ENCODE measurements at places on chromosomes 1 and 21.

- DNase-seq = no peak
Measured at GRCh38 chr1:157971769-157972168, 21.7 kb upstream of the KIRREL1 start.

DNA sequence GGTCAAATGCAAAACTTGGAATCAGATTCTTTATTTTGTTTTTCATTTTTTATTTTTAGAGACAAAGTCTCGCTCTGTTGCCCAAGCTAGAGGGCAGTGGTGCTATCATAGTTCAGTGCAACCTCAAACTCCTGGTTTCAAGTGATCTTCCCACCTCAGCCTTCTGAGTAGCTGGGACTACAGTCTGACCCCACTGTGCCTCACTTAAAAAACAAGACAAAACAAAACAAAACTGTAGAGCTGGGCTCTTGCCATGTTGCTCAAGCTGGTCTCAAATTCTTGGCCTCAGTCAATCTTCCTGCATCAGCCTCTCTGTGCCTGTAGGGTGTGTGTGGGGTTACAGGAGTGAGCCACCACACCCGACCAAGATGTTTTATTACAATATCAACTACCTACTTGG, 396.0 kb upstream of the USP24 start:
- DNase-seq = no peak

GRCh38 chr1:30801771-30802198, 44.2 kb upstream of the LAPTM5 start:
- peak; percentile 77 for DNase-seq

DNA sequence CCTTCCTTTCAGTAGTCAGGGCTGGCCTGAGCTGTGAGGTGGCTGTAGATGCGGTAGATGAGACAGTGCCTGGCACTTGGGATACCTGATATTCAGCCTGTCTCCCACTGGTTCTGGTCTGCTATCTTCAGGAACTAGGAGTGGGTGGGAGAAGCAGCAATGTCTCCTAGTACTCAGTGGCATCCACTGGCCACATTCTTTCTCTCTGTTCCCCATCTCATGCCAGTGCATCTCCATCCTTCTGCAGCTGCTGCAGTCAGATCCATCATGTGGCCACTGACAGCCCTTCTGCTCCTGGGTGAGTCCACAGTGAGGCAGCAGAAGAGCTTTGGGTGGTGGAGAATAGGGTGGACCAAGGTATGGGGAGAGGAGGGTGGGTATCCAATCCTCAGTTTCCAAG, 1.1 kb downstream of the FCRLB start:
- DNase-seq = no peak

DNA sequence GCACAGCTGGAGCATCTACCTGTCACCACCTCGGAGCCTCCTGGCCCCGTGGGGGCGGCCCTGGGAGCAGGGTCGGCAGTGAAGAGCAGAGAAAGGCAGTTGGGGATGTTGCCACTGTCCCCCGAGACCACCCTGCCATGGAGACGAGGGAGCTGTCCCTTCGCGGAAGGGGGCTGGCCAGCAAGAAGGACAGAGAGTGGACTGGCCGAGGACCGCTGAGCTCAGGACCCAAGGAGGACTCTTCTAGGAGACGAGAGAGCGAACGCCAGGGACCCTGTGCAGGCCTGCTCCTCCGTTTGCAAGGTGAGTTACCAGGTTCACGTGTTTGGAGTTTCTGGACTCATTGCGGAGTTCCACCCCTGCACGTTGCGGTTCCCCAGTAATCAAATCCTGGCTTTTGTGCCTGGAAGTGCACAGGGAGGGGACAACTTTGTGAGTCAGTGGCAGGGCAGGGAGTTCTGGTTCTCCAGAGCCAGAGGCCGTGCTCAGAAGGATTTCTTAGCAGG, 5.6 kb upstream of the POFUT2 start:
- no peak for DNase-seq

DNA sequence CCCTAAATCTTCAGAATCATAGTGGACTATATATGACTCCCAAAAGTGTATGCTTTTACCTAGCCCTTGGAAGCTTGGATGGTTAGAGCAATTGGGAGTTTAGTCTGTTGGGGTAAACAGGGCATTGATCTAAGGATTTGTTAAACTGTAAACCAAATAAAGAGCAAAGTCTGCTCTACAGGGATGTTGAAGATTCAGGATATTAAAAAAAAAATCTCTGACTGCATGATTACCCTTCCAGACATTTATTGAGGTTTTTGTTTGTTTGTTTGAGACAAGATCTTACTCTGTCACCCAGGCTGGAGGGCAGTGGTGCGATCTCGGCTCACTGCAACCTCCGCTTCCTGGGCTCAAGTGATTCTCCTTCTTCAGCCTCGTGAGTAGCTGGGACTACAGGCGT, 31.6 kb downstream of the PBX1 start:
- DNase-seq = no peak

- DNase-seq = no peak
Measured at GRCh38 chr1:228316589-228317387, 89.8 kb downstream of the TRIM11 start.

DNA sequence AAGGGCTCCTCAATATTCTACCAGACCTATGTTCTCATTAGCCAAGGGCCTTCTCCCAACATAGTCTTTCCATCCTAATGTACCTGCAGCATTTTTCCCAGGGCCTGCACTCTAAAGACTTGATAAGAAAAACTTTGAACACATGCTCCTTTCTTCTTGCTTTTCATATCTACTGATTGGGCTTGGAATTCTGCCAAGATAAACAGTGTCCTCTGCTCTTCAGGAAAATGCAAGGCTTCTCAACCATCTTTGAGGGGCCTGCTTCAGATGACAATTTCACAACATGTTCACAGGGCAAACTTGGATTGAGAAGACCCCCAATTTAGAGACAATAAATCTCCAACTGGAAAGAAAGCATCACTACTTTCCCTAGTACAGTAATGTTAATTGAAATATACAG, 25.8 kb upstream of the PPT1 start:
- DNase-seq = no peak

DNA sequence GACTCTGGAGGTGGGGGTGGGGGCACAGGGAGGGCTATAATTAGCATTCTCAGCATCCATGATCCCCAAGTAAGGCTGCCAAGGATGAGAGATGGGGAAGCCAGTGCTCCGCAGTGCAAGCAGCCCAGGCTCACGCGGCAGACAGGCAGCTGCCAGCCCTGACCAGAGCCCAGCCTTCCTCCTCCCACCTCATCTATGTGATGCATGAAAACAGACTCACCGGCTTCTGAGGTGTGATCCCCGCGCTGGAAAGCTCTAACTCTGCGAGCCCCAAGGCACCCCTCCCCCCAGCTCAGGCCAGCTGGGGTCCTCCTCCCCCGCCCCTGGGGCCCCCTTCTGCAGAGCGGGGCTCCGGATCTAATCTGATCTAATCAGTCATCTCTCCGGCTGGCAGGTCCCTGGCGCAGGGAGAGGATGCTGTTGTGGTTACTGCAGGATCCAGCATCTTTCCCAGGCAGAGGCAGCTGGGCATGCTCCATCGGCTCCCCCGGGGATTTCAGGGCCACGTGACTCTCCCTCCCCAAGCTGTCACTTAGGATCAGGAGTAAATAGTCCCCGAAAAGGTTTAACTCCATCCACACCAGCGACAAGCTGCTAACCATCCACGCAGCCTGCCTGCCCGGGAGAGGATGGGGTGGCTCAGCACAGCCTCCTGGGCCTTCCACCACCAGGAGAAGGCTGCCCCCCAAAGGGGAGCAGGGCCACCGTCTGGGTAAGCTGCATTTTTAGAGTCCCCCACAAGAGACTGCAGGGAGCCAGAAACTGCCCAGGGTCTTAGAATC, at the start of gene PLEKHA6:
TSS of gene PLEKHA6 (minus strand) at position 456 of the 782 bp plus-strand sequence. CDS start 86,202 bp downstream, outside the sequence.
- DNase-seq = no peak

- no peak for DNase-seq
Measured at GRCh38 chr1:175878775-175879174, 135.4 kb upstream of the TNR start.

DNA sequence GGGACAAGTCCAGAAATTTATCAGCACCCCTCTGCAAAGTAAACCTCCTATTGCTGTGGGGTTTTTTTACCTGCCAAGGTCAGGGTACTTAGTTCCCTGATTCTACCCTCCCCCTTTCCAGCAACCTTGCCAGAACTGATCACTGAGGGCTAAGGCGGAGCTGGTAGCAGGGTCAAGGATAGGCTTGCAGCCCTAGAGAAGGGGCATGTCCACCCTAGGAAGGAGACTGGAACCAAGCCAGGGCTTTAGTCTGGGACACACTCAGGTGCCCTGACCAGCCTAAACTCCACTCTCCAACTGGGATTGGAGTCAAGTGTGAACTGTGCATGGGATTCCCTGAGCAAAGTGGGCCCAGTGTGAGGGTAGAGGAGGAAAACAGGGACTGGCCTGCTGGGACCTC, 6.5 kb upstream of the SLC26A9 start:
- no peak for DNase-seq

DNA sequence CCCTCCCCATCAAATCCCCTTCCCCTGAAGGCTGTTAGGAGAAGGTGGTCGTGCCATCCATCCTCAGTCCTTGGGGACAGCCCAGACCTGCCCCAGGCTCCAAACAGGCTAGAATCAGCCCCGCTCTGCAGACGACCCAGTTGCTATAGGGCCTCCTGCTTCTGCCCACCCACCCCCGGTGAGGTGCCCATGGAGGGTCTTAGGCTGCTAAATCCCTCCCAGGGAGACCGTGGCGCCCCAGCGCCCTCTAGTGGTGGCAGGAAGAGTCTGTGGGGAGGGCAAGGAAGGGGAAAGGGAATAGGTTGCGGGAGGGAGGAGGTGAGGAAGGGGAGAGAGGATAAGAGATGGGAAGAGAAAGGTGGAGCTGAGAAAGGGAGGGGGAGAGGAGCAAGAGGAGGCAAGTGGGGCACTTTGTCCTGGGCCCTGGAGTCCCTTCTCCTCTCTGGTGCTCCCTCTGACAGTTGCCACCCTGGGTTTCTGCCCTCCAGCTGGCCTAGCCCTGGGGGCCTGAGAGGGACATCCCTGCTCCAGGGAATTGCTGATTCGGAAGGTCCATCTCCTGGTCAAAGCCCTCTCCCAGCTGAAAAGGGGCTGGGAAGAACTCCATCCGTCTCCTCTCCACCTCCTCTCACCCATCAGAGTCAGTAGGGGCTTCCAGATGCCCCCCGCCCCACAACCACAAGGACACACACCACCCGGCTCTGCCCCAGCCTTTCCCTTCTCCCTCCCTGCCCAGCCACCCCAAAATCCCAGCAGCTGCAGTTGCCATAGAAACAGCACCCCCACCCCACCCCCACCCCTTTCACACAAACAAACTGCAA, 55.4 kb downstream of the CAMK2N1 start:
- DNase-seq = no peak

GRCh38 chr1:162835157-162835899, 25.6 kb downstream of the CCDC190 start:
- no peak for DNase-seq

GRCh38 chr1:241918879-241919278, 38.7 kb upstream of the BECN2 start:
- no peak for DNase-seq

- no peak for DNase-seq
Measured at GRCh38 chr1:109975718-109976117, 8.8 kb upstream of the AHCYL1 start.

GRCh38 chr21:45465105-45465504, 60.1 kb downstream of the COL18A1 start:
- DNase-seq = no peak

- DNase-seq = no peak
Measured at GRCh38 chr1:22043198-22043769, 9.2 kb upstream of the CDC42 start.

- DNase-seq = no peak
Measured at GRCh38 chr1:81069856-81070255, 730.9 kb upstream of the ADGRL2 start.

DNA sequence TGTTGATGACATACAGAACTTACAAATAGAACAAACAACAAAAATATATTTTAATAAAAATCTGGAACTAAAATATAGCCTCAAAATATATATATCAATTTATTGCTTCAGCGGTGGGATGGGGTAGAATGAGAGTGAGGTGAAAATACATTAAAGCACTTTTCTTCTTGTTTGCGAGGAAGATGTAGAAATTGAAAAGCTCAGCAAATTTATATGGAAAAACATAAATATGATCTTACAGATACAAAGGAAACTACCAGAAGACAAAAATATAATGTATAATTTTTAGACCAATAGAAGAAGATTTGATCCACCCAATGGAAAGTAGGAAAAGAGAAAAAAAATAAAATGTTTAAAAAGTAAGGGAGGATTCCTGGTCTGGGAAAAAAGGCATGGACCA, 372.2 kb downstream of the DISC1 start:
- DNase-seq = no peak

DNA sequence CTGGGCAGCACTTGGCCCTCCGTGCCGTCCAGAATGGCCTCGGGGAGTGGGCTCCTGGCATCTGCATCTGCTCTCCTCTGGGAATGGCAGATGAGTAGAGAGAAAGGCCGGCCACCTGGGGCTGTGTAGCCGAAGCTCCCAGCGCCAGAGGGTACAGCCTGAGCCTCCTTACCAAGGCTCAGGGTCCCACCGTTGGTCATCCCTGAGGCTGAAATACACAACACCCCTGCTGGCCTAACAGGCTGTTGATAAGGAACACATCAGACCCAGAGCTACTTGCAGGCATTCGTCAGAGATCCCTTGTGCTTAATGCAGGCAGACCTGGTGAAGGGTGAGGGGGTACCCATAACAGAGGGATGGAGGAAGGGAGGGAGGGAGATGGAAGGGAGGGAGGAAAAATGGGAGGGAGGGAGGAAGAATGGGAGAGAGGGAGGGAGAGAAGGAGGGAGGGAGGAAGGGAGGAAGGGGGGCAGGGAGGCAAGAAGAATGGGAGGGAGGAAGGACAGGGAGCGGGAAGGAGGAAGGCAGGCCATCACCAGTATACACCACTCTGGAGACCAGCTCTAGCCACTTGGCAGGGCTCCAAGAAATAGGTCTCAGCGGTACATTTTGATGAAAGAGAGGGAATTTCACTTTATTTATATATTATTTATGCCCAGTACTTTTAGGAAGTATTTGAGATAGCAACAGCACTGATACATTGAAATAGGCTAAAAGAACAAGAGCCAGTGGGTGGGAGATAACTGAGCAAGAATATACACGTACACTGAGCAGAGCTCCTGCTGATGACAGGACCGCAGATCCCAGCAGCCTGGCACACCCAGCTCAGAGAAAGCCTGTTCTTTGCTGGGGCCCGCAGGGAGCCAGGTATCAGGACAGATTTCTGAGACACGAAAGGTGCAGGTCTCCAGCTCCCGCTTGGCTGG, 315.0 kb upstream of the VAMP3 start:
- no peak for DNase-seq

DNA sequence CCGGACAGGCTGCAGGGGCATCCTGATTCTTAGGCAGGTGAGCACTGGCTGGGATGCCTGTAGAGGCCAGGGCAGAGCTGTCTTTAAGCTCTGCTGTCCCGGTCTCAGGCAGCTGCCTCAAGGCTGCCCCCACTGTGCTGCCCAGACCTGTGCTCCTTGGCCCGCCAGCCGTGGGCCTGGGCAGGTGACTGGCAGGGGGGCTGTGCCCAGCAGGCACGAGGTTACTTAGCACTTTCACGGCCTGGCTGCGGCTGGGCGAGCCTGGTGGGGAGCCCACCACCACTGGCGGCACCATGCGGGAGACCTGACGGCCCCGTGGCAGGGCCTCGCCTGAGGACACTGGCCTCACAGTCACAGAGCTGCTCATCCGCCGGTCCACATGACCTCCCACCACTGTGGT, 8.2 kb downstream of the CRYBG2 start:
- no peak for DNase-seq

- no peak for DNase-seq
Measured at GRCh38 chr1:150841626-150842025, 33.6 kb upstream of the CTSK start.
